ENCODE measurements at places on chromosomes 2 and 18. TPM values are rescaled to one million over a fixed set of nuclear protein-coding genes. Genes with fewer than 3 reads are reported as not detected.

MZT2B gene
- total RNA-seq: 117 TPM

RAMP1 gene
- 1.6 TPM for total RNA-seq

GAREM1 gene
- 2.7 TPM for total RNA-seq

FOXD4L1 gene
- 0.12 TPM for total RNA-seq

CROCC2 gene
- 0.12 TPM for total RNA-seq

SPEG gene
- 9.1 TPM for total RNA-seq

NEU2 gene
- not detected for total RNA-seq

ATP6V1C2 gene
- not detected for total RNA-seq

KYNU gene
- 1.3 TPM for total RNA-seq

ZNF142 gene
- 5.7 TPM for total RNA-seq

G6PC2 gene
- not detected for total RNA-seq

GALR1 gene
- under 0.01 TPM for total RNA-seq

PPP3R1 gene
- total RNA-seq: 15.9 TPM

MC4R gene
- total RNA-seq: not detected

DPP10 gene
- not detected for total RNA-seq

IL36G gene
- not detected for total RNA-seq

FHOD3 gene
- total RNA-seq: 7.0 TPM

TUBA3E gene
- total RNA-seq: not detected

AOX1 gene
- 3.2 TPM for total RNA-seq

CD8B gene
- total RNA-seq: not detected
